ENCODE measurements at places on chromosomes 2 and 18.

DNA sequence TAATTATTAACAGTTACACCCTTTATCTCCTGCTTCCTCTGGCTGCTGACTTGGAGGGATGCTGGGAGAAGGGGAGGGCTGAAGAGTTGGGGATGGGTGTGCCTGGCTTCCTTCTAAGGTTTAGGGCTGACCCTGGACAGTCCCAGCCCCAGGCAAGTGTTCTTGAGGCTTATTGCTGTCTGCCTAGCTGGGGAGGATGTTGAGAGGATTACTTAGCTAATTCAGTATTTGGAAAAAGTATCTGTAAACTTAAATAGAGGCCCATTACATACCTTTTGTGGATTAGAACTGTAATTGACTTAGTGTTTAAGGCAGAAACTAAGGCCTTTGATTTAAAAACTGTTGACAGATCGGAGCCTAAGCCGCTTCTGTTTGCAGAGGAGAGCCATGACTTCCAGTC, 67.6 kb downstream of the AGAP1 start:
- no peak for DNase-seq

- DNase-seq, result no peak
These were observed 976.3 kb downstream of the TMEM182 start for GRCh38 chr2:103738108-103738507.

DNA sequence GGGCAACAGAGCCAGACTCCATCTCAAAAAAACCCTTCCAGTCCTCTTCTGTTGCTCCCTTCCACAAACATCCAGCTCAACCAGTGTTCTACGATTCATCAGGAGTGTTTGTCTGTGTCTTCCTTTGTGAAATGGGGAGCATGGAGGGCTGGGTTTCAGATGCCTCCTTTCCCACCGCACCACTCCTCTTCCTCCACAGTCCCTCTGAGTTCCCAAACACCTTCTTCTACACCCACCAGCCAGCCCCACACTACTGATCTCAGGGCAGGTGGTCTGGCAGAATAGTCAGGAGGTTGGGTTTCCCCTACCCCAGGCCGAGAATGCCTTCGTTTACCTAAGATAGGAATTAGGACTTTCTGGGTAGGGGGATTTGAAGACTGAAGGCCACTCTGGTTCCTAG, 36.9 kb downstream of the NGEF start:
- no peak for DNase-seq

- DNase-seq, result no peak
These were observed 43.5 kb downstream of the KIF5C start for GRCh38 chr2:148918554-148918953.

DNA sequence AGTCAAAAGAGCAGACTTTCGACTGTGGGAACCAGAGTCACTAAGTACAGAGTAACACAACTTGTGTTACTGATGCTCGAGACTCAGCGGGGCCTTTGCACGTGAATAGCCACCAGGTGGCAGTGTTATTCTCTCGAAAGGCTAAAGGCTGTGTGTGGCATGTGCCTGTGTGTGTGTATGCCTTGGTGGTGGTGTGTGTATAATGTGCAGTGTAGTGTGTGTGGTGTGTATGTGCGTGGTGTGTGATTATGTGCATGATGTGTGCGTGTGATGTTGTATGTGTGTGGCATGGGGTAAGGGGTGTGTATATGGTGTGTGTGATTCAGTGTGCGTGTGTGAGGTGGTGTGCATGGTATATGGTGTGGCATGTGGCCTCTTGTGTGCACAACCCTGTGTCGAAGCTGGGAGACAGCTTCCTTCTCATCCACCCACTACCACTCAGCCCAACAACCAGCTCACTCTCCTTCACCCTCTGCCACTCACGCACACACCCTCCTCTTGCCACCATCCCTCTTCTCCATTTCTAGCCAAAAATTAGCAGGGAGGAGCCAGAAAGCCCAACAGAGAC, 83.0 kb upstream of the ZNF532 start:
- DNase-seq, result peak; percentile 79

GRCh38 chr2:188970211-188970610, 4.0 kb upstream of the COL3A1 start:
- DNase-seq, result no peak

- DNase-seq, result no peak
These were observed 181.8 kb upstream of the ARL4C start for GRCh38 chr2:234678711-234679110.

DNA sequence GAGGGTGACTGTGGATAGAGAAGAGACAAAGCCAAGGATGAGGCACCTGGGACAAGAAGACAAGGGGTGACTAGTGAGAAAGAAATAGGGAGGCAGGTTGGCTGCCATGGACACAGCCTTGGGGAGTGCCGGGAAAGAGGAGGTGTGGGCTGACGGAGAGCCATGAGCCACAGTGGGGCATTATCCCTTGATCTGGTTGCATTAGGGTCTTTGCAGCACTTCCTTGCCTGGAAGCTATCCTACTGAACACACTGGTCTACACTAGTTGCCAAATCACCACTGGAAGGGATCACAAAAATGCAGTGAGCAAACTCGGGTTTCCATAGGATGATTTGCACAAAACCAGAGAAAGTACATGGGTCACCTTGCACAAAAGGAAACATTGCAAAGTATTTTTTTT, 27.7 kb upstream of the ASB18 start:
- no peak for DNase-seq

DNA sequence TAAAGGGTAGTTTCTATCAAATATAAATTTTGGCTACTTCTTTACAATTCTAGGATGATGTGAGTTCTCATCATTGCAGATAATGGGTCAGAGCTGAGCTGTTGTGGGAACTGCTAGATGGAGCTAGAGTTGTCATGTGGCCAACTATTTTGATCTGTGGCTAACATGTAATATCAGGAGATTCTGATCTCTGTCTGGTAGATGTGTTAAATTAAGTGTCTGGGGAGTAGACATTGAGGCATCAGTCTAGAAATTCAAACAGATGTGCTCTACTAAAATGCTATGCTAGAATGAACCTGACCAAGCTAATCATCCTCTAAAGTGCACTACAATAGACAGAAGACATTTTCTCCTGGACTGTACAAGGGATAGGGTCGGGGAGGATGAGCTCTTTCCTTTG, 30.3 kb upstream of the DARS1 start:
- no peak for DNase-seq
